ENCODE measurements at places on chromosomes 1 and 21. TPM values are rescaled to one million over a fixed set of nuclear protein-coding genes. Genes with fewer than 3 reads are reported as not detected.

GRCh38 chr1:98048244-98048643, 127.4 kb upstream of the DPYD start:
- DNase-seq = no peak

- no peak for DNase-seq
Observed at GRCh38 chr1:34984435-34984792, 733 bp downstream of the TMEM35B start.

- DNase-seq = no peak
Observed at GRCh38 chr1:178937695-178938094, 66.8 kb upstream of the ANGPTL1 start.

DNA sequence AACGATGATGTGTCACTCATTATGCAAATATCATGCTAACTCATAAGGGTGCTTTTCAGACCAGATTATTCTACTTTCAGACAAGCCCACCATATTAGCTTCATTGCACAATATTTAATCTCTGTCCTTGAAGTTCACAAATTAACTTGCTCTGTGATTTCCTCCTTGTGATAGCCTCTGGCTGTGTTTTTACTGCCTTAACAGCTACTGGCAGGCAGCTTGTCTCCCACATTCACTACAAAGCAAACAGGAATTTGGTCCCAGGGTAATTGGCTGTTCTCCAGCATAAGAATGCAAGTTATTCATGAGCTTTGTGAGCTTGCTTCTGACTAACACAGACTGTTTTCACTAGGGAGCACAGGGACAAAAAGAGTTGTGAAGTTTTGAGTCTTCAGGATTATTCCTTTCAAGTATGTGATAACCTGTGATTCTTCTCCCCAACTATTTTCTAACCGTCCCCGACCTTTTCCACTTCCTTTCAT, 87.9 kb upstream of the HMCN1 start:
- peak; percentile 96 for DNase-seq

- DNase-seq = no peak
Observed at GRCh38 chr1:94675373-94675772, 133.8 kb upstream of the F3 start.

DNA sequence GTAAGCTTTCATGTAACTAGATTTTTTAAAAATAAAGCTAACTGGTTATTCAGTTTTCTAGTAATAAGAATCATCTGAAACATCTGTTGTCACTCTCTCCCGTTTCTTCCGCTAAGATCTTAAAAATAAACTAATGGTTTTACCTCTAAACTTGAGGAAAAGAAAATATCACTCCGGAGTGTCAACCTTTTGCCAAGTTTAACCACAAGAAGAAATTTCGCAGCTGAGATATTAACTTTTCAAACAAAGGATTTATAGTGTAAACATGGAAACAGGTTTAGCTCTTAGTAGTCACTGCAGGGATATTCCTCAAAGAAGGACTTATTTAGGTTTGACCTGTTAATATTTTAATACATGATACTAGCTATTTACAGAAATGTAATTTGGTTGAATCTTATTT, 954.9 kb downstream of the ADGRL2 start:
- DNase-seq = no peak

DNA sequence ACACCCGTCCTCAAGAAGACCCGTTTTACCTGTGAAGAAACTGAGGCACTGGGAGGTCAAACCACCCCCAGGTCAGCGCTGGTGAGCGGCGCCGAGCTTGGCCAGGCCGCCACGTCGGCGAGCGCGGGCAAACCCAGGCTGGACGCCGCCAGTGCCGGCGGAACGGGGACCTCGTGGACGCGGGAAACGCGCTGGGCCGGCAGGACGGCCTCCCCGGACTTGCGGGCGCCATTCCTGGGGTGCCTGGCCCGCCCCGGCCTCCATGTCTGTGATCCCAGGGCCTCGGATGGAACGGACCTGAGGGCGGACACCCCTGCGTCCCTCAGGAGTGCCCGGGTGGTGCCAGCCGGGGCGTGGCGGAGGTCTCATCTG, 764 bp upstream of the SUMO3 start:
- no peak for DNase-seq

DNA sequence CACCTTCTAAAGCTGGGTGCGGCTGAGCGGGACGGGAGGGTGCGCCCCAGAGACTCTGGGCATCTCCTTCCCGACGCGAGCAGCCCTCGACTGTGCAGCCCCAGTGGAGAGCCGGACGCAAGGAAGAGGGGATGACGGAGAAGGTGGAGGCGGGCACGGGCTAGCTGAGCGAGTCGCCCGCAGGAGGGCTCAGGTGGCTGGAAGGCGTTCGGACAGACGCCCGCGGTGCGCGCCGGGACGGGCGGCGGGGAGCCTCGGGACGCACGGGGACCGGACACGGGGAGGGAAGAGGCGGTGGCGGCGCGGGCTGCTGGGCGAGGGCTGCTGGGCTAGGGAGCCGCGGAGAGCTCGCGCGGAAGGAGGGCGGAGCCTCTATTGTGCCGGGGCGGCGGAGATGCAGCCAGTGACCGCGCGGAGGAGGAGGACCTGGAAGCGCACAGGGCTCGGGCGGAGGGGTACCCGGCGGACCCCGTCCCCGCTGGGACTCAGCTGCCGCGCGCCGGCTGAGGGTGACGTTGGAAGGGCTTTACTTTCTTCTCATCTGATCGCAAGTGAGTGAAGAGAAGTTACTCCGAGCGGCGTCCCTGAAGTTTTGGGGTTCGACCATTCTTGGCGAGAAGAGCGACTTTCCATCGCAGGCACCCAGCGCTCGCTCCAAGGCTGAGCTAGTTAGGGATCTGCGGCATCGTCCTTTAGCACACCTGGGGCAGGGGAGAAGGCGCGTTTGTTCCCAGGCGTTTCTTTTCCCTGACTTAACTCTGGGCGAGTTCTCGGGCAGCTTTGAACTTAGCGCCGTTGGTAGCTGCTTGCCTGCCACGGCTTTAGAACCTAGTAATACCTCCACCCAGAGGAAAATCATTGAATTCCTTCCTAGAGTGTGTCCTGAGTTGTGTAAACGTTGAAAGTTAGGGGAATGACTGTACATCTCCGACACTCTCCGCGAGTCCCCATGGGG, at the start of gene OLFML2B:
Gene OLFML2B, minus strand, starts transcription at position 323 of the 955 bp plus-strand sequence. CDS start 439 bp downstream, outside the sequence.
- DNase-seq = no peak

- DNase-seq = no peak
Observed at GRCh38 chr1:192984080-192984479, 75.1 kb downstream of the UCHL5 start.

DNA sequence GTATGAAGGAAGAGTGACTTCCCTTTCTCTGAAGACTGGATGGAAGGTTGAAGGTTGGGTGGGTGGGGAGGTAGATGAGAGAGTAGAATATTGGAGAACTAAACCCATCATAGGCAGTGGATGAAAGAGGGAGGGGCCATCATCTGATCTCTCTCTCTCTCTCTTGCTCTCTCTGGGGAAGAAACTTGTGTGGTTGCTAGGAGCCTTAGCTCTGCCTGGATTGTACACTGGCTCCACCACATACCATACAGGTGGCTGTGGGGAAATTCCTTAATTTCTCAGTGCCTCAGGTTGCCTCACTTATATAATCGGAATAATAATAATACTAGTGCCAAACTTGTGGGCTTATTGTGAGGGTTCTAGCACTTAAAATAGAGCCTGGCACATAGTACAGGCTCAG, 9.5 kb downstream of the XCL1 start:
- no peak for DNase-seq

DNA sequence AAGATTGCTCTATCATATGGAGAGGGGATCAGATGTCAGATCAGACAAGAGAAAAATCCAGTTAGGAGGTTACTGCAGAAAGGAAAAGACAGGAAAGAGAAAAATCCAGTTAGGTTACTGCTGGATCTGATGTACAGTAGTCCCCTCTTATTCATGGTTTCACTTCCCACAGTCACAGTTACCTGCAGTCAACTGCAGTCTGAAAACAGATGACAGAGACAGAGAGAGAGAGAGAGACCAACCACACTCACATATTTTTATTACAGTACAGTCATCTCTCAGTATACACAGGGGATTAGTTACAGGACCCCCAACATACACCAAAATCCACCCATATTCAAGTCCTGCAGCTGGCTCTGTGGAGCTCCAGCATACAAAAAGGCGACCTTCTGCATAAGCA, 29.3 kb downstream of the NUP133 start:
- DNase-seq = no peak

GRCh38 chr1:14826172-14826636, 227.7 kb downstream of the KAZN start:
- DNase-seq = no peak

GRCh38 chr21:45022348-45022675, 52.1 kb upstream of the ADARB1 start:
- DNase-seq = no peak

GRCh38 chr1:103247517-103247916, 139.2 kb upstream of the COL11A1 start:
- DNase-seq = no peak

DNA sequence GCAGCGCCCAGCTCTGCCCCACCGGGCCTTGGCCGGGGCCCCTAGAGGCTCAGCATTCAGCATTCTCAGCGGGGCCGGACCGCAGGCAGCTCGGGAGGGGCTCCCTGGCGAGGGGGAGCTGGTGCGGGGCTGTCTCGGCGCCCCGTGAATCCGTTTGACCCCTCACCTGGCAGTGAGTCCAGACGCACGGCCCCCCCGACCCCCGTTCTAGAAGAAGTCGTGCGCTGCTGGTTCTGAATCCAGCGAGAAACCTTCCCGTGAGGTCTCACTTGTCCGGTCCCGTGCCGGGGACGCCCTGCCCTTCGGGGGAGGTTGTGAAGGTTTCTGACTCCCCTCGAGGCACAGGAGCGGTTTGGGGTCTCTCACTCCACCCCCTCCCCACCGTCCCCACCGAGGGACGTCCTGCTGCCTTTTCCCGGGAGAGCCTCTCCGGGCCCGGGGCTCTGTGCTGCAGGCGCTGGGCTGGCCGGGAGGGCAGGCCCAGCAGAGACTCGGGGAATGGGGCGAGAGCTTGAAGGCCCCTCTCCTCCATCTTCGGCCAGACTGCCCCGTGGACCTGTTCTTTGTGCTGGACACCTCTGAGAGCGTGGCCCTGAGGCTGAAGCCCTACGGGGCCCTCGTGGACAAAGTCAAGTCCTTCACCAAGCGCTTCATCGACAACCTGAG, 655 bp downstream of the COL6A1 start:
- no peak for DNase-seq

- no peak for DNase-seq
Observed at GRCh38 chr1:116164150-116164549, 53.0 kb downstream of the MAB21L3 start.

Gene NCDN
- total RNA-seq = 12.9 TPM

Gene GPR3
- 0.49 TPM for total RNA-seq

Gene TRABD2B
- not detected for total RNA-seq

Gene RIIAD1
- total RNA-seq = not detected

Gene CACHD1
- 3.7 TPM for total RNA-seq

Gene EIF4G3
- total RNA-seq = 35.5 TPM

Measured in pulmonary artery endothelial cell (primary cell).